DMS79 (cell line): ENCODE measurements at places on chromosomes 6 and 20.

- no peak for DNase-seq
These were observed 82.7 kb upstream of the NXT1 start for GRCh38 chr20:23267909-23268308.

GRCh38 chr20:62501801-62502495 is 26.2 kb upstream of the GATA5 start:
- no peak for DNase-seq

- no peak for DNase-seq
These were observed 330.2 kb upstream of the SULF2 start for GRCh38 chr20:48115502-48115901.

DNA sequence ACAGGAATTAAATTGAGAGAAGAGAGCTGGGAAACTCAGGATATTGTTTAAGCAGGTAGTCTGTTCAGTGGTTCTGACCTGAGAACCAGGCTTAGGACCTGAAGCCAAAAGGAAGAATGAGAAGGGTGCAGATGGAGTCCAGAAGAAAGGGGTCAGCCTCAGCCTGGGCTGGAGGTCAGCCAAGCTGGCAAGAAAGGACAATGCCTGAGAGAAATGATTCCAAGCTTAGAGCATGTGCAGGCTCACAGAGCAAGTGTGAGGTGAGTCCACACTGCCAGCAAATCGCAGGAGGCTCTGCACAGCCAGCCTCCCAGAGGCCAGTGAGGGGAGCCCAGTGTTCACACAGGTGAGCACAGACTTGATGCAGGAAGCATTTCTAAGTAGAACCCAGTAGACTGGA is 47.3 kb downstream of the DAAM2 start:
- no peak for DNase-seq

- DNase-seq, result no peak
These were observed 61.4 kb upstream of the E2F3 start for GRCh38 chr6:20340068-20340848.
